ENCODE measurements at places on chromosomes 7 and 10.

- H3K27ac ChIP-seq: no peak overlapping the region
- H3K36me3 ChIP-seq: no peaks in the 10 kb centered on the region
- no peak overlapping the region for H3K4me3 ChIP-seq
- no peaks in the 10 kb centered on the region for H3K27me3 ChIP-seq
- DNase-seq: no peak
These were observed 30.3 kb upstream of the HSPB1 start for GRCh38 chr7:76272142-76272541.

- no peak for DNase-seq
- H3K27ac ChIP-seq: no peak overlapping the region
- no peak overlapping the region for H3K4me3 ChIP-seq
- H3K4me1 ChIP-seq: no peaks in the 10 kb centered on the region
These were observed 88.9 kb upstream of the KLF6 start for GRCh38 chr10:3873728-3874461.

GRCh38 chr7:36291387-36292316, 98.0 kb upstream of the ANLN start:
- DNase-seq: peak; percentile 90
- peak overlapping the region; percentile 60 for H3K4me3 ChIP-seq
- H3K36me3 ChIP-seq: no peaks in the 10 kb centered on the region
- peak overlapping the region; percentile 89 for H3K27ac ChIP-seq

GRCh38 chr10:66627156-66627555, 298.7 kb upstream of the LRRTM3 start:
- no peaks in the 10 kb centered on the region for H3K27me3 ChIP-seq
- H3K36me3 ChIP-seq: no peaks in the 10 kb centered on the region
- H3K4me3 ChIP-seq: no peak overlapping the region
- no peak overlapping the region for H3K27ac ChIP-seq
- no peak for DNase-seq

GRCh38 chr7:158541346-158542010, 46.1 kb downstream of the PTPRN2 start:
- no peaks in the 10 kb centered on the region for H3K27me3 ChIP-seq
- H3K4me1 ChIP-seq: no peaks in the 10 kb centered on the region
- no peak overlapping the region for H3K27ac ChIP-seq
- no peak for DNase-seq

DNA sequence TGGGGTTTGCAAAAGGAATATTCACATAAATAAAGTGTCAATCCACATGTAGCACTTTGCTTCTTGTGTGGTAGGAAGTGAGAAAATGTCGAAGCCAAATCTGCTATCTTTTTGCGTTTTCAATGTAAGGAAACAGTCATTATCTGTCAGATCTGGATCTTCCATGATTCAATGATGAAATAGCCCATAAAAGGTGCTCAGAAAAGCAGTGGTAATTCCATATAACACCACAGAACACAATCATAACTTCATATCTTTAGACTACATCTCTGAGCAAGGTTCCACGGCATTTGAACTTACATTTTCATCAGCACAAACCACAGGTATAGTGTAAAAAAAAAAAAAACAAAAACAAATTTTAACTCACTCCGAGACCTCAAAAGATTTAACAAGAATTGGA, 39.9 kb upstream of the EGR2 start:
- H3K4me1 ChIP-seq: no peaks in the 10 kb centered on the region
- H3K27ac ChIP-seq: no peak overlapping the region
- H3K27me3 ChIP-seq: no peaks in the 10 kb centered on the region
- no peaks in the 10 kb centered on the region for H3K36me3 ChIP-seq

- no peak overlapping the region for H3K27ac ChIP-seq
- H3K36me3 ChIP-seq: no peaks in the 10 kb centered on the region
- no peak overlapping the region for H3K4me3 ChIP-seq
- H3K27me3 ChIP-seq: no peaks in the 10 kb centered on the region
- H3K4me1 ChIP-seq: no peaks in the 10 kb centered on the region
- DNase-seq: no peak
These were observed 341.9 kb downstream of the LRMDA start for GRCh38 chr10:75773231-75773780.

DNA sequence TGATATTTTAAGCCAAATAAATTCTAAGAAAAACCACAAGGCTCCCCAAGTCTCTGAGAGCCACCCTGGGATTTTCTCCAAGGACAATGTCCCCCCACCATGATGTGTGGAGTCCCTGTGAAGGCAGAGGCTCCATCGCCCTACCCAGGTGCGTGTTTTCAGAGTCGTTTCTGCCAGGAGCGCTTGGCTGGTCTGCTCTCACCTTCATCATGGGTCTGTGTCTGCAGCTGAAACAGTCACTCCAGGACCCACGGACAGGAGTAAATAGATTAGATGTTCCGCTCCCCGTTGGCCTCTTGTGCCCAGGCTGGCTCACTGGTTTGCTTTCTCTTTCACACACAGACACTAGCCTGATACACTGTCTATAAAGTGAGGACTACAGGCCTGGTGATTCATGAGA, 217.5 kb downstream of the SFMBT2 start:
- DNase-seq: no peak
- H3K27me3 ChIP-seq: no peaks in the 10 kb centered on the region
- no peak overlapping the region for H3K27ac ChIP-seq

DNA sequence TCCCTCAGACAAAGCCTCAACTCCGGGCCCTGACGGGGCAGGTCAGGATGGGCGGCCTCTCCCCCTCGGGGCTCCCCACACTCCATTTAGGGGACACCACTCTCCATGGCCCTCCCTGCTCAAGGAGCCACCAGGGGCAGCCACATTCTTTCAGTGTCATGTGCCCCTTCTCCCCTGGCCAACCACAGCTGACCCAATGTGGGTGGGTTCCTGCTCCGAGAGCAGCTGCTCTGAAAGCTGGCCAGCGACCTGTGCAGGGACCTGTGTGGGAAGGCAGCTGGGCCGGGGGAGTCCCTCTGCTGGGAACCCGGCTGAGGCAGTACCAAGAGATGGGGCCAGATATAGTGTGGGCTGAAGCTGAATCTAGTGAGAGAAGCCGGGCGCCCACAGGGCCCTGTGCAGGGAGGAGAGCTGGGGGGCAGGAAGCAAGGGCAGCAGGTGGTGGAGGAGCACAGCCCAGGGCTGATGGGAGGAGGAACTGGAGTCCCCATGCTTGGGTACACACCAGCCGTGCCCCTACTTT, 40.6 kb upstream of the NPFFR1 start:
- peak; percentile 71 for DNase-seq
- no peaks in the 10 kb centered on the region for H3K27me3 ChIP-seq
- no peak overlapping the region for H3K27ac ChIP-seq
- no peak overlapping the region for H3K4me3 ChIP-seq

DNA sequence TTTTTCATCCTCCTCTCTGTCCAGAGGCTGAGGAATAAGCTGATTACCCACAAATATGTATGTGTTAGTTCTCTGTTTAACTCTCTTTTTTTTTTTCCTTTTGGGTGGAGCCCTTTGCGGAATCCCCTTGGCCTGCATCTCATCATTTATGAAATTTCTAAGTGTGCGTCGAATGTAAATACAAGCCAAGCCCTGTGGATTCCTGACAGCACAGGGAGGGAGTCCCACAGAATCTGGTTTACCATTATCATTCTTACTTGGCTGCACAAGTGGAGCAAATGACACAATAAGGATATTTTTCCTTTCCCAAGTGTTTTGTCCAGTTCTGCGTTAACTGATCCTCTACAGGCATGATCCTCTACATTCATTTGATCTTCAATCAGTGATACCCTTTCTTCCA, 11.4 kb downstream of the STK31 start:
- H3K27ac ChIP-seq: no peak overlapping the region
- DNase-seq: no peak
- H3K27me3 ChIP-seq: no peaks in the 10 kb centered on the region
- H3K36me3 ChIP-seq: no peaks in the 10 kb centered on the region

GRCh38 chr7:151094675-151095074, 8.4 kb downstream of the AGAP3 start:
- DNase-seq: no peak
- H3K4me3 ChIP-seq: no peak overlapping the region
- no peak overlapping the region for H3K27ac ChIP-seq

GRCh38 chr10:3803927-3804741, 19.1 kb upstream of the KLF6 start:
- H3K36me3 ChIP-seq: no peaks in the 10 kb centered on the region
- H3K27ac ChIP-seq: no peak overlapping the region
- H3K4me1 ChIP-seq: no peaks in the 10 kb centered on the region
- DNase-seq: no peak
- H3K27me3 ChIP-seq: no peaks in the 10 kb centered on the region
- H3K4me3 ChIP-seq: no peak overlapping the region

- no peak overlapping the region for H3K4me3 ChIP-seq
- H3K27ac ChIP-seq: no peak overlapping the region
- H3K4me1 ChIP-seq: no peaks in the 10 kb centered on the region
- H3K36me3 ChIP-seq: no peaks in the 10 kb centered on the region
- DNase-seq: no peak
These were observed 16.2 kb upstream of the DLD start for GRCh38 chr7:107874605-107875446.

DNA sequence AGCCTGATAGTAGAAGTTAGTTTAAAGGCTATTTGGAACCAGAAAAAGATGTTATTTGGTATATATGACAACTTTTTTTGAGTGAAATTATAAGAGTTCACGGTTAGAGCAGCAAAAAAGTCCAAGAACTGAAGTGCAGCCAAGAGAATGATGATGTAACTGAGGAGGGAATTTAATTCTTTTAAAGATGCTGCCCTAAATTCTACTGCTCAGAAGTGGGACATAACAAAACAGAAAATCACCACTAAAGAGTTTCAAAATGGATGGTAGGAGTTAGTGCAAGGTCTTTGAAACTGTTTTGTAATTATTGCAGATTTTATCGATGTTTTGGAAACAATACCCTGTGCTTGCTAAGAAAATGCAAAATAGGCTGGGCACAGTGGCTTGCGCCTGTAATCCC, 6.5 kb downstream of the SAMD8 start:
- H3K27me3 ChIP-seq: no peaks in the 10 kb centered on the region
- no peak overlapping the region for H3K27ac ChIP-seq
- no peaks in the 10 kb centered on the region for H3K36me3 ChIP-seq

DNA sequence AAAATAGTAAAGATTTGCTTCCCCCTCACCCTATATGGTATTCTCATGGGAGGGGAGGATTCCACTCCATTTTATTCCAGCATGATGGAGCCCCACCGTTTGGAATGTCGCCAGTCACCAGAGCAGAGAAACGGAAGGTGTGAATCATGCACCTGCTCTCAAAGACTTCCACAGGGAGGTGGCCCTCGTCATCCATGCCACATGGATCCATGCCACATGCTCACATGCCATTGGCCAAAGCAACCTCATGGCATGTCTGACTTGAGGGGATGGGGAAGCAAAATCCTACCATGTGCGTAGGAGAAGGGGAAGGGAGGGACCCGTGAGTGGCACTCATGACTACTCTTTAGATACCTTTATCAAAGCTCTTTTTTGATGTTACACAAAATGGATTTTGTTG, 256.0 kb downstream of the SKAP2 start:
- H3K36me3 ChIP-seq: no peaks in the 10 kb centered on the region
- no peaks in the 10 kb centered on the region for H3K27me3 ChIP-seq
- H3K27ac ChIP-seq: no peak overlapping the region
- DNase-seq: no peak
- H3K4me1 ChIP-seq: no peaks in the 10 kb centered on the region

GRCh38 chr7:55488216-55488615, 84.1 kb downstream of the VOPP1 start:
- no peak overlapping the region for H3K4me3 ChIP-seq
- DNase-seq: no peak
- H3K27ac ChIP-seq: no peak overlapping the region
- H3K27me3 ChIP-seq: no peaks in the 10 kb centered on the region

DNA sequence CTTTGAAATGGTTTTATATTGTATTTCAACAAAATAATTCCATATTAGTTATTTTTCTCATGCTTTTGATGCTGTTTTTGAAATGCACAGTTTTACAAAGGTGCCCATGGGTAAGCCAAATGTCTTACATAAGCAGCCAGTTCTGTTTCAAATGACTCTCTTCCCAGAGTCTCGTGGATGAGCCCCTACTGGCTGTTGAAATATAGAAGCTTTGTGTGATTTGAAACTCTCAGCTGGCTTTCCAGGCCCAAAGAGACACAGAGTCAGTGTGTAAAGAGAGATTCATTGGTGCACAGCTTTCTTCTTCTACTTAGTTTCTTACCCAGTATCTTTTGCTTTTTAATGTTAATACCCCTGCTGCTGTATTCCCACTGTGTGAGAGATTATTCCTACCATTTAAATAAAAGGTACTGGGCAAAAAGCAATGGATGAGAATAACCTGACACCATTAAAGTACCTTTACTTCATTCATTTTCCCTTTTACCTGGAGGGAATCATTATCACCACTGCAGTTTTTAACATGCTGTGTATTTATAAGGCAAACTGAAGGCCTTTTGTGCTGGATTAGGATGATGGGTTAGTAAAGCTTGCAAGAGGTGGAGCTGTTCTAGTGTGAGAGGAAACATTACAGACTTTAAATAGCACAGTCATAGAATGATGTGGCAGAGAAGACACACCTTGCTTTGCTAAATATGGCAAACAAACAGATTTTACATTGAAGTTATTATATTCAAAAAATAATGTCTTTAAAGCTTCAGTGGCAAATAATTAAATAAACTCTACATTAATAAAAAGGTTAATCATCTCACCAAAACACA, 415.1 kb downstream of the THSD7A start:
- DNase-seq: no peak
- peaks cover 15% of the 10 kb centered on the region for H3K36me3 ChIP-seq
- no peak overlapping the region for H3K4me3 ChIP-seq
- H3K27ac ChIP-seq: no peak overlapping the region
- H3K27me3 ChIP-seq: no peaks in the 10 kb centered on the region
- H3K4me1 ChIP-seq: no peaks in the 10 kb centered on the region

DNA sequence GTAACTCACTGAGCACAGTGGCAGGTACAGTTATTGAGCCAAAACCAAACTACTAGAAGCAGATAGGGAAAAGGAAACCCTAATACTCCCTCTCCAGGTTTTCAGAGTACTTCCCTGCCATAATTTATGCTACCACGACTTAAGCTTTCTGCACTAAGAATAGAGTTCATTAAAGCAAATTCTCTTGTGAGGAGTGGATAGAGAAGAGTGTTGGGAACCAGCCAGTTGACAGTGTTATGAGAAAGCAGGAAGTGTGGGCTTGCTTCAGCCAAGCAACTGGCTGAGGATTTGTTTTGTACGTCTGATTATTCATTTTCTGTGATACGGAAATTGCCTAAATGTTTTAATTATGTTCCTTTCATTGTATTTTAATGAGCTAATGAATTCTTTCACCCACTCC, 280.5 kb downstream of the KIF20B start:
- no peak overlapping the region for H3K27ac ChIP-seq
- DNase-seq: no peak

DNA sequence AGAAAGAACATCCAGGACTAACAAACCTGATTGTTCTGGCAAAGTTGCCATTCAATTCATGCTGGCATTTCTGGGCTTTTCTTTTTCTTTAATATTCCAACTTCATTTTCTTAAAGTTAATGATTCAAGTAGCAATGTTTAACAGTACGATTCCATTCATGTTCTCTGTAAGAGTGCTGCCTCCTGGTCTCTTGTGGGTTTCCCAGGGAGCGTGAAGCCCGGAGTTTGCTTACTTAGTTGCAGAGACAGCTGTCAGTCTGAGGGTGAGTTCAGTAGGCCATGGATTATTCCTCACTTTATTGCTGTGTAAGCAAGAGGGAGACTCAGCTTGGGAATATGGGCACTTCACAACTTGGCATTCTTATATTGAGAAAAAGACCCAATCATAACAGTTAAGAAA, 142.2 kb downstream of the TWIST1 start:
- no peak overlapping the region for H3K27ac ChIP-seq
- no peaks in the 10 kb centered on the region for H3K4me1 ChIP-seq
- H3K27me3 ChIP-seq: no peaks in the 10 kb centered on the region
- H3K36me3 ChIP-seq: no peaks in the 10 kb centered on the region
